ENCODE measurements at places on chromosomes 1 and 21. TPM values are rescaled to one million over a fixed set of nuclear protein-coding genes. Genes with fewer than 3 reads are reported as not detected.

- no peaks in the 10 kb centered on the region for H3K36me3 ChIP-seq
- no peak overlapping the region for H3K27ac ChIP-seq
- no peak for DNase-seq
- H3K27me3 ChIP-seq: peaks cover 100% of the 10 kb centered on the region
- H3K4me1 ChIP-seq: no peaks in the 10 kb centered on the region
Measured at GRCh38 chr1:30126848-30127247, 596.5 kb downstream of the MATN1 start.

PRKACB gene
- 28.5 TPM for total RNA-seq

DNA sequence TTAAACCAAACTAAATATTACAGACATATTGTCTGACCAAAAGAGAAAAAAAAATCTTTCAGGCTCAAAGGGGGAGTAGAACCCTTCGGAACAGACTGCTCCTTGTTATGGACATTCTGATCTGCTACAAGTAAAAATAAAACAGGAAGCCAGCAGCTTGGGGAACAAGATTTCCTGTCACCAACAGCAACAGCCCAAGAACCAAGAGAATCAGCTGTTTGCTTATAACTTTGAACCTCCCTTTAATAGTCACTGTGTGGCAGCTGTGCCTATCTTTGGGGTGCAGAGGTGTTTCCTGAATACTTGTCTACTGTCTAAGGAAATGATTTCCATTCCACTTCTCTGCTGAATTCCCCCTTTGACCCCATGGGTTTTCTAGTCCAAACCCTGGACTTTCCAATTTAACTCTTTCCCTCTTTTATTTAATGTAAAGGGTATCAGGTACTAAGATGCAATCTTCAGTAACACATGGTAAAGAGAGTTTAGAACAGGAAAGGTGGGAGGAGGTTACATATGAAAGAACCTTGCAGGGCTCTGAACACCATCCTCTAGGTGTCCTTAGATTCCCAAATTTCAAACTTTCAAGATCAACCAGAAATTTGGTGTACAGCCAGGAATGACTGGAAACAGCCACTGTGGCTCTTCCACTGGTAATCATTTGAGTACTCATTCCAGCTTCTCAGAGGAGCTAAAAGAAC is 38.6 kb downstream of the GPR3 start:
- H3K36me3 ChIP-seq: peaks cover 7% of the 10 kb centered on the region
- no peaks in the 10 kb centered on the region for H3K27me3 ChIP-seq
- no peaks in the 10 kb centered on the region for H3K4me1 ChIP-seq
- no peak for DNase-seq

HSD3B2 gene
- total RNA-seq: not detected

All from Calu3 (cell line).